B cell (primary cell): ENCODE measurements at places on chromosomes 11 and 22.

DNA sequence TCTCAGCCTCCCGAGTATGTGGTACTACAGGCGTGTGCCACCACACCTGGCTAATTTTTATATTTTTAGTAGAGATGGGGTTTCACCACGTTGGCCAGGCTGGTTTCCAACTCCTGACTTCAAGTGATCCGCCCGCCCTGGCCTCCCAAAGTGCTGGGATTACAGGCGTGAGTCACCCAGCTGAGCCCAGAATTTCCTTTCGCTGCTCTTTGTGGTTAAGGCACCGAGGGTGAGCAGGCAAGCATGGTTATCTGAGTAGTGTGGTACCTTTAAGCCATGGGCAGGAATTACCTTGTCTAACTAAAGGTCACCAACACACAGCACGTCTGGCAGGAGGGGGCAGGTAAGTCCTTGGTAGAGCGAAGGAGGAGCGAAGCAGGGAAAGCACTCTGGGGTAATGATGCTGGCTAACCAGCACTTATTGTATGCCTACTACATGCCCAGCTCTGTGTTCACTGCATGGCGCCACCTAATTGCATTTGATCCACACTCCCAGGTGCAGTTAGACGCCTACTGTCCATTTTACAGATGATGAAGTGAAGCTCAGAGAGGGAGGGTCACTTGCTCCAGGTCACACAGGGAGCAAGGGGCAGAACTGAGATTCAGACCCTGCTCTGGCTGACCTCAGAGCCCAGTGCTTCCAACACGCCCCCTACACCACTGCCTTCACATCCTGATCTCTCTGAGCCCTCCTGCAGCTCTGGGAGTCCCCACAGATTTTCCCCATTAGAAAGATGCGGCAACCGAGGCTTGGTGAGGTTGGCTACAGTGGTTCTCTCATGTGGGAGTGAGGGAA lies 45.7 kb downstream of the TRIOBP start:
- DNase-seq, result no peak

GRCh38 chr11:95289378-95290101 lies 58.5 kb upstream of the SESN3 start:
- no peak for DNase-seq

GRCh38 chr11:131833366-131833765 lies 463.0 kb downstream of the NTM start:
- DNase-seq, result no peak

DNA sequence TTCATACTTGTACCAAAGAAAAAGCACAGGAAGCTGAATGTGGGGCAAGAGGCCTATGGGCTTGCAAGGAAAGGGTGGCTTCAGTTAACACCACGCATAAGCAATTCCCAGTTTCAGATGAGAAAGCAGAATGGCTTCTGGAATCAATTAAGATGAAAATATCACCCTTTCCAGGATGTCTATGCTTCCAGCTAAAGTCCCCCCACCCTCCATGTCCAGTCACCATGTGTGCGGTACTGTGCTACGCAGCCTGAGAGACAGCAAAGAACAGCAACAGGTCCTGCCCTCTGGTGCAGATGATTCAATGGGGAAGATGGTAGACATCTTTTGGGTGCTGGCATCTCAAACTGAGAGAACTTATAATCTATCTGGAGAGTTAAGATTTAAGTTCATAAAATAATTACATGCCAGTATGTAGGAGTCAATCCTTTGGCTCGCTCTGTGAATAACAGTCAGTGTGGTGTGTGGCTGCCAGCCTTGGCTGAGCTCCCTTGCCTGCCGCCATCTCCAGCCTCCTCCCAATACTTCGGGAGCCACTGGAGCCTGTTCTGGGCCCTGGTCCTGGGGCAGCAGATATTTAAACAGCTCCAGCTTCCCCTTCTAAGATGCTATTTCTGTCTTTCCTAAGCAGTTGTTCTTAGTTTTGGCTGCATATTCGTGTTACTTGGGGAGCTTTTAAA lies 44.5 kb downstream of the ME3 start:
- no peak for DNase-seq

- no peak for DNase-seq
These were observed 165.2 kb upstream of the TBCEL start for GRCh38 chr11:120858740-120859139.

DNA sequence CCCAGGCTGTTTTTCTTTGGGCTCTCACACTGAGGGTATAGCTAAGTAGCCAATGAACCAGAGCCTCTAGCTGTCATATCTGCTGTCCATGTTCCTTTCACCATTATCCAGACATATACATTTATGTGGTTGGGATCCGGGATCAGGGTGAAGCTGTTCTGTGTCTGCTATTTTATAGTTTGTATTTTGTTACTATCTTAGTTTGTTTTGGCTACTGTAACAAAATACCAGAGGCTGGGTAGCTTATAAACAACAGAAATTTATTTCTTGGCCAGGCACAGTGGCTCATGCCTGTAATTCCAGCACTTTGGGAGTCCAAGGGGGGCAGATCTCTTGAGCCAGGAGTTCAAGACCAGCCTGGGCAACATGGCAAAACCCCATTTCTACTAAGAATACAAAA lies 40.5 kb upstream of the CABP7 start:
- DNase-seq, result no peak

DNA sequence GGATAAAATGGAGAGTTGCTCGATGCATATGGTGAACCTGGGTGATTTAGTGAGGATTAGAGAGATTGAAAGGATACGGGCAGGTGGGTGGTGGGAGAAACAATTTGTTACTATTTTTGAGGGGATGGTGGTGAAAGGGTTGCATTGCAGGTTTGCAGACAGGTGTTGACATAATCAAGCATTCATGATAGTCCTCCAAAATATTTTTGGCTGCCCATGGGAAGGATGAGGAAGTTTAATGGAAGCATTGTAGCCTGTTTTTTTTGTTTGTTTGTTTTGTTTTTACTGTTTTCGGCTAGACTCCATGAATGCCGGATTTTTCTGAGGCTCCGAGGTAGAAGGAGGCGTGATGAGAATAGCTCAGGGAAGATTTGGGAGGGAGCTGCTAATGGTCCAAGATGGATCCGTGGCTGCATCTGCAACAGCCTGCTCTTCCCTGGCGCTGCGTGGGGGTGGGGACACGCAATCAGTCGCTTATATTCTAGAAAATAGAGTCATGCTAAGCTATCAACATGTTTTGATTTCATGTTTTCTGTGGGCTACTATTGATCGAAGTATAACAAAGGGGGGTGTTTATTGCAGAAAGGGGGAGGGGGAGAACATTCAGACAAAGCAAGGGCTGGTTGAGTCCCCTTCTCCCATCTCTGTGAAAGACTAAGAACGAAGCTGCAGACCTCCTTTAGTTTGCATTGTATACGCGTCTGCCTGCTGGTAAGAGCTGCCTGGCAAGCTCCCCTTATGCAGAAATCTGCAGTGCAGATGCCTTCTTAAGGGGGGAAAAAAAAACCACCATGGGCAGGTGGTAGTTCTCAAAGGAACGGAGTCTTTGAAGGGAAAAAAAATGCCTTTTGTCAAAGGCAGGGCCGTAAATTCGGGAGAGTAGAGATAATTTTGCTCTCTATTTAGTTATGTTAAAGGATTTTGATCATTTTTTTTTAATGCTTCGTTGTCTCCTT lies 1.0 kb downstream of the RTN3 start:
- no peak for DNase-seq

DNA sequence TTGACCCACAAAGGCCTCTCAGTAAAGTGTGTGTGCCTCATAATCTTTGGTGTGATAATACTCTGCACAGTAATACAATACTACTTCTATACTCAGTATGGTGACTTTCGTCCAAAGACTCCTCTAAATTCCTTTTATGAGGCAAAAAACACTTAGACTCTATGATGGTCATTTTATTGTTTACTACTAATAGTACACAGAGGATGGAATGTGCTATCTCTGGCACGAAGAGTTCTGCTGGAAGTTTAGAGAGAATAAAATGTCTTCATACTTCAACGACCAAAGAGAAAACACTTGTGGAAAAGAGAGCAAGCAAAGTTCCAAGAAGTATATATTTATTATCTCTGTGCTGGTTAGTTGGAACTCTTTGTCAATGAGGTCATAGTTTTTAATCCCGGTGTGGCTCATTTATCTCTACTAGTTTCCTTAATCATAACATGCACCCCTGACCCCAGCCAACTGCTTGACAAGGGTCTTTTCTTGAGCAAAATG lies 7.5 kb upstream of the CSTF3 start:
- no peak for DNase-seq

DNA sequence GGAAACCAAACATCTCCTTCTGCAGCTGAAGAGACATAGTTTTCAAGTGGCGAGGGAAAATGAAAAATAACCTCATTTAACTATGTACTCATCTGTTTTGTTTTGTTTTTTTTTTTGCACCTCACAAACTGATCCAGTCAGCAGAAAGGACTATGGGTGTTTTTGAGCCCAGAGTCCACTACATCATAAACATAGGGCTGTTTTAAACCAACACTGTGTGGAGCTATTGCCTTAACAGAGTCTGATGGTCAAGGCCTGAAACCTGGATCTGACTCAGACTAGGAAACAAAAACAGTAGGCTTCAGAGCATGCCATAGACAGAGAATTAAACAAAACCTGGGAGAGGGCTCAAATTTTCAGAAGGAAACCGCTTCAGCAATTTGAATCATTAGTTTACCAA lies 99.3 kb upstream of the FSHB start:
- DNase-seq, result no peak

- no peak for DNase-seq
These were observed 1073.7 kb downstream of the BRD1 start for GRCh38 chr22:48753752-48754517.

DNA sequence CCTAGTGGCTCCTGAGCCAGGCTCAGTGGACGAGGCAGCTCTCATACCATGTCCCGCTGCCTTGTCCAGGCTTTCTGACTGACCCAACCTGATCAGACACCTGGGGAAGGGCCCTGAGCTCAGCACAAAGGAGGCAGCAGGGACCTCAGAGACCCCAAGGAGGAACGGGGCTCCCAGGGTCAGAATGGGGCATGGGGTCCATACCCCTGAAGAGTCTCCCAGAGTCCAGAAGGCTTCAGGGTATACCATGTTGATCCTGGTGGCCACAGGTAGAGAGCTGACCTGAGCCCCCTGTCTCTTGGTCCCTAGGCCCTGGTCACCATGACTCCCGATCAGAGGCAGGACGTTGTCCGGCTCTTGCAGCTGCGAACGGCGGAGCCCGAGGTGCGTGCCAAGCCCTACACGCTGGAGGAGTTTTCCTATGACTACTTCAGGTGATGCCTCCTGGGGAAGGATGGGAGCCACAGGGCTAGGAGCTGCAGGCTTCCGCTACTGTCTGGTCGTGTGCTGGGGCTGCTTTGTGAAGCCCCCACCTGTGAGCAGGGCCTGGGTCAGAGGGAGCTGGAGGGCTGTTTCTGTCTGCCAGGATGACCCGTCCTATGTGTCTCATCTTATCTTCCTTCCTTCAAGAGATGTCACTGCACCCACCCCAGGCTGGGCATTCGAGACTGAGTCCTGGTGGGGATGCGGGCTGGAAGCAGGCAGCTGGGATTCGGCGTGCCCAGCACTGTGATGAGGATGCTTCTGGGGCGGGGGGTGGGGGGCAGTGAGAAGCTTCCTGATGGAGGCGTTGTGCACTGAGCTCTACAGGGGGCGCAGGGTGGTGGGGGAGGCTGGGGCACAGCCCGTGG lies 74.2 kb downstream of the MYO7A start:
- no peak for DNase-seq

DNA sequence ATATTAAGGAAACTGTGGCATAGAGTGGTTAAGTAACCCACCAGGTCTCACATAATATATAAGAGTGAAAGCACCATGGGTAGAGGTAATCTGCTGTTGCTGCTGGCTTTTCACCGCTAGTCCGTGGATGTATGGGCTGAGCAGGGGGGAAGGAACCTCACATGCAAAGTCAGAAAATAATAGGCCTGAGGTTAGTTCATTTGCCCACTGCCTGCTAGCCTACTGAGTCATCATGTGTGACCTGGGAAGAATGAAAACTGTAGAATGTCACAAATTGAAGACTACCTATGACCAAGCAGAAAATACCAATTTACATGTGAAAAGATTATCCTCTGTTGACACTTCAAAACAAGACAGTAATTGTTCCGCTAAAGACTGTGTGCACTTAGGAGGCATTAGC lies 560.1 kb upstream of the FAT3 start:
- DNase-seq, result no peak

- DNase-seq, result no peak
These were observed 241.6 kb downstream of the SWAP70 start for GRCh38 chr11:9905501-9905951.

GRCh38 chr22:49153921-49154320 lies 673.8 kb downstream of the BRD1 start:
- no peak for DNase-seq

DNA sequence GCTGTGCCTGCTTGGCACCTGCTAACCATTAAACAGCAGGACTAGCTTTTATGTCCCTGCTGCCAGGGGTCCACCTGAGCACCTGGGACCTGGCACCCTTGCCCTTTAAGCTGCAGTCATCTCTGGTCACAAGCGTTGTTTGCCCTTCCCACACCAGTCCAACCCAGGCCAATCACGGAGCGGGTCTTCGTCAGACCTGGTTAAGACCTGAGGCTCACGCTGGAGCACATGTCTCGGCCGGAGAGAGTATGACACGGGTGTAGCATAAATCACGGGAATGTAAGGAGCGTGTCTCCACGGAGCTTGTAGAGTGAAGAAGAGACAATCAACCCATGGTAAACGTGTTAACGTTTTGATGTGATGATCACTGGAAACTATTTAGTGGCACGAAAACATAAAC lies 847.3 kb downstream of the BRD1 start:
- no peak for DNase-seq

GRCh38 chr11:119806064-119806915 lies 77.3 kb upstream of the NECTIN1 start:
- no peak for DNase-seq
